ENCODE measurements at places on chromosomes 6 and 20.

DNA sequence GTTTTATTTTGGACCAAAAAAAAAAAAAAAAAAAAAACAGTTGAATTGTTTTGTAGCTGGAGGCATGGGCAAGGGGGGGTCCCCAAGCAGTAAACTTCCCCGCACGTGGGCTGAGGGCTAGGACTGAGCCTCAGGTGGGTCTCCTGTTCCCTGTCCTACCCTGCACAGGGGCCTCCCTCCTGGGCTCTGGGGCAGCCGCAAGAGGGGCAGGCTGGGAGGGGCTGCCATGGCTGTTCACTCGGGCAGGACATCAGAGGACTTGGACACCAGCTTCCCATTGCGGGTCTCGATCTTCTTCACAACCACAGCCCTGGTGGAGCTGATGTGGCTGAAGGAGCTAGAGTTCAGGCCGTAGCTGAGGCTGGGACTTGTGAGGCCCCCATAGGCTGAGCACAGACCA lies 21.1 kb downstream of the SGK1 start:
- DNase-seq: no peak

DNA sequence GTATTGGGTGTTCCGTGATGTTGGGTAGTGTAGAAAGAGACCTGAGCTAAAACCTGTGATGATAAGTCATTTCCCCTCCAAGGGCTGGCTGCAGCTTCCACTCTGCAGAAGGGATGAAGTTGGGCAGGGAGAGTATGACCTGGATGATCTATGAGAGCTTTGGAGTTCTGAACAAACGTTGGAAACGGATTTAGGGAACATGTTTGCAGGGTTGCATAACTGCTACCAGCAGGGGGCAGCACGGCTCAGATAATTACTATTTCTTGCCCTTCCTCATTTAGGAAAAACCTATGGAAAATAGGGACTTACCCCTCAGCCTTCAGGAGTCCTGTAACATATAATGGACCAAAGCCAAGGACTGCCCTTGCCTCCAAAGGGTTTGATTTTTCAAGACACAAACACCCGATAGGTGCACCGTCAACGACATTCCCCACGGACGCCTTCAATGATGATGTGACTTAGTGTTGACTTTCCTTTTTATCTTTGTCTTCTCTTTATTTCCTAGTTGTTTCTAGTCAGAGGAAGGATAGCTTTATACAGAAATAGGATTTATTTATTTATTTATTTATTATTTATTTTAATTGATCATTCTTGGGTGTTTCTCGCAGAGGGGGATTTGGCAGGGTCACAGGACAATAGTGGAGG lies 164.9 kb upstream of the SASH1 start:
- no peak for DNase-seq

GRCh38 chr6:145529582-145529981 lies 205.7 kb downstream of the EPM2A start:
- DNase-seq: no peak

DNA sequence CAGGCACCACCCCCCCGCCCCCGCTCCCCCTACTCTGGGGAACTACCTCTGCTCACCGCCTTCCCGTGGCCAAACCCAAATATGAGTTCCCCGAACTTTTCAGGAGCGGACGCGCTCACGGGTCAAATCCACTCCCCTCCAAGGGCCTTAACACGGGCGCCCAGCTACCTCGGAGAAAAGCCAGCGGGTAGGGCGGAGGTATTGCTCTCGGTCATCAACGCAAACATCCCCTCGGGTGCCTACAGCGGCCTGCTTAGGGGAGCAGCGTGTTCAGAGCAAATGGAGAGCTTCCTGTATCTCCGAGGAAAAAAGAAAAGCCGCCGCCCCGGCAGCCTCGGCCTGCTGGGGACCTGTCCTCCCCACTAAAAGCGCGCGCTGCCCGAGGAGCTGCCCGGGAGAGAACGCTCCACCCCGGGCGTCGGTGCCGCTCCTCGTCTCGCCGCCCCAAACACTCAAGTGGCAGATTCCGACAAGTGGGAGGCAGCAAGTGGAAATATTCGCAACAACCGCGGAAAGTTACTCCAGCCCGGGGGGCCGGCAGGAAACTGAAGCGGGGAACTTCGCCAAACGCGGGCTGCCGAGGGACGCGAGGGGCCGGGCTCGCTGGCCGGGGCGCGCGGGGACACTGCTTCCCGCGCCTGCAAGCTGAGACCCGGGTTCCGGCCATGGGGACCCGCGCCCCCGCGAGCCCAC lies 699 bp downstream of the PTPRT start:
- DNase-seq: no peak
